ENCODE measurements at places on chromosomes 2 and 18.

DNA sequence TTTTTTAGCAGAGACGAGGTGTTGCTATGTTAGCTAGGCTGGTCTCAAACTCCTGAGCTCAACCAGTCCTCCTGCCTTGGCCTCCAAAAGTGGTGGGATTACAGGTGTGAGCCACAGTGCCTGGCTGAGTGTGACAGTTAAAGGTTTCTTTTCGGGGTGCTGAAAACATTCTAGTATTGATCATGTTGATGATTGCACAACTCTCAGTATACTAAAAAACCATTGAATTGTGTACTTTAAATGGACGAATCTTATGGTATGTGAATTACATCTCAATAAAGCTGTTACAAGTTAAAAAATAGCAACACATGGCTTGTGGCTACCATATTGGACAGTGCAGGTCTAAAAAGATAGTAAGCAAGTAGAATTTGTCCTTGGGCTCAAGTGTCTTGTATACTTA is 22.3 kb downstream of the PAPOLG start:
- no peak for DNase-seq

- DNase-seq, result no peak
Observed at GRCh38 chr2:118936306-118936705, 5.7 kb upstream of the MARCO start.

DNA sequence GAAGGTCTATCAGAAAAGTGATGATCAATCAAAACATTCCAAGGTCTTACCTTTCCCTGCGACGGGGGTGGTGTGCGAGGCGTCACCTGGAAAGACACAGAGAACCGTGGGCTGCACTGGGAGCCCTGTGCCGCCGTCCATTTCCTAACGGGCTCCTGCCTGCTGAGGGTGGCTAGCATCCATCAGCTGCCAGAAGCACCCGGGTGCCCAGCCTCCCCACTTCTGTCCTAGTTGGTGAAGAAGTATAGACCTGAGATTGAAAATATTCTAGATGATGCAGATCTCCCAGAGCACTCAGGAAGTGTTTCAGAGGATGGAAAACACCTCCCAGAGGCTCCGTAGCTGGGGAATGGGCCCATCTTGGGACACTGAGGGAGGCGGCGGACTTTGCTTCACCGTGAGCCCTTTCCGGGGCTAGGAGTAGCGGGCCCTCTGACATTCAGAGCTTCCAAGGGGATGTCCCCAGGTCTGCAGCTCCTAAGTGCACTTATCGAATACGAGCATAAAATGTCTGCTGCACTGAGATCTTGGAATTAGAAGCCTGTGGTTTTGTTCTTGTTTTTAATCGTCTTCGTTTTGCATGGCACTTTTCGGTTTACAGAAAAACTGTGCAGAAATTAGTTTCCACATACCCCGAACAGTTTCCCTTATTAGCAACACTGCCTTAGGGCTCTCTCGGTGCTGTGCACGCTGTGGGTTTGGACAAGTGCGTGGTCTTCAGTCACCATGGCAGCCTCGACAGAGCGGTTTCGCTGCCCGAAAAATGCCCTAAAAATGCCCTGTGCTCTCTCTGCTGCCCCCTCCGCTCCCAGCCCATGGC is 143.5 kb downstream of the MBP start:
- no peak for DNase-seq

GRCh38 chr2:105926960-105927678 is 182.4 kb downstream of the NCK2 start:
- DNase-seq, result peak; percentile 10
